ENCODE measurements at places on chromosomes 16 and 17.

- no peak for DNase-seq
Measured at GRCh38 chr16:79728048-79728922, 127.7 kb upstream of the MAF start.

- DNase-seq: peak; percentile 12
Measured at GRCh38 chr16:31351942-31352325, 3.0 kb upstream of the ITGAX start.

- DNase-seq: no peak
Measured at GRCh38 chr17:18992454-18993130, 12.0 kb downstream of the FAM83G start.

- no peak for DNase-seq
Measured at GRCh38 chr17:57035971-57036481, 49.0 kb upstream of the AKAP1 start.

DNA sequence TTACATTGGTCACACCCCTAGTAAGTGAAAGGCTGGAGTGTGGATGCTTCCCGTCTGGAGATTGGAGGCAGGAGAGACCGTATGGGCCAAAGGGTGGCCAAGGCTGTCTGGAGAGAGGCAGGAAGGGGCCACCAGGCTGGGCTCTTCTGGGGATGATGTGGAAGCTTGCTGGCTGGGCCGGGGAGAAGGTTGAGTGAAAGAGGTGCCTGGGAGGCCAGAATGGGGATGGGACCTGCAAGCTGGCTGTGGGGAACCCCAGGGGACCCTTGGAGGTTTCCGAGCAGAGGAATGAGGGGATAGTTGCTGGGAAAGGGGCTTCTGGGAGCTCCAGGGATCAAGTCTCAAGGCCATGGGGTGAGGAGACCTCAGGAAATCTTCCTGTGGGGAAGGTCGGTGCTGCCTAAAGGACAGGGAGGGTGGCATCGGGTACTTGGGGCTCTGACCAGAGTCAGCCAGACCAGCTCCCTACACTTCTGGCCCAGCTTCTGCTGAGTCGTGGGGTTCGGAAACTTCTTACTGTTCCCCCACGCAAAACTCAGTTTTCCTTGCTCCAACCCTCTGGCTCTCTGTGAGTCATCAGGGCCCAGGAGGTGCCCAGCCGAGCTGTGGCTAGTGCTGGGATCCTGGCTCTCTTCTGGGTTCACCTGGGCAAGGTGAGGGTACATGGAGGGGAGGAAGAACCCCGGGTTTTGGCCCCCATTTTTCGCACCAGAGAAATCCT, 3.1 kb downstream of the MRC2 start:
- DNase-seq: no peak

DNA sequence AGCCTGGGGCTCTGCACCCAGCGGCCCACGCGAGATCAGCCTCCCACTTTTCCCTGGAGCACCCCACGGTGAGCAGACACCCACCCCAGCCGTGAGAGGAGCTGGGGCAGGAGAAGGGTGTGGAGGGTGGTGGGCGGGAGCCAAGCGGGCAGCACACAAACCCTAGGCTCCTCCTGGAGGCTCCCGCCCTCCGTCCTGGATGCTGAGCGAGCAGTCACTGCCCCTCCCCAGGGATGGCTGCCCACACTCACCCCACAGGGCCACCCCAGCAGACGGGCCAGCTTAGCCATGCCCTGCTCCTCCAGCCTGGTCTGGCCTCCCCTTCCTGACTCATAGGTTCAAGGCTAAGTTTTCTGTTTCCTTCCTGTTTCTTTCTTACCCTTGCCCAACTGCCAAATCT, 15.7 kb upstream of the ABCC3 start:
- no peak for DNase-seq

DNA sequence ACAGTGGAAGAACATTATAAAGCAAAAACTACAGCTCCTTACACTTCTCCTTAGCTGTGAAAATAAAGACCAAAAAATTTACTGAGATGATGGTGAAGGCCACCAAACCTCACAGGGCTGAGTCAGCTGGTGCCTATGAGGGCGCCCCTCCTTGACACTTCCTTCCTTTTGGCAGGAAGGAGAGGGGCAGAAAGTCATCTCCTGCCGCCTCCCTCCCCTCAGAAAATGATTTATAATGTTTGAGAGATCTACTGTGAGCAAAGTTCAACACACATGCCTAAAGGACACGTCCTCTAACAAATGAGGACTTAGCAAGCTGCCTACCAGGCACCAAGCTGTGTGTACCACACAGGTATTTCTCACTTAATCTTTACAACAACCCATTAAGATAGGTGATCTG, 245.7 kb downstream of the PRKCA start:
- no peak for DNase-seq

GRCh38 chr16:84610376-84610775, 7.5 kb downstream of the COTL1 start:
- DNase-seq: no peak

- DNase-seq: no peak
Measured at GRCh38 chr16:50335196-50335958, 33.4 kb downstream of the BRD7 start.

DNA sequence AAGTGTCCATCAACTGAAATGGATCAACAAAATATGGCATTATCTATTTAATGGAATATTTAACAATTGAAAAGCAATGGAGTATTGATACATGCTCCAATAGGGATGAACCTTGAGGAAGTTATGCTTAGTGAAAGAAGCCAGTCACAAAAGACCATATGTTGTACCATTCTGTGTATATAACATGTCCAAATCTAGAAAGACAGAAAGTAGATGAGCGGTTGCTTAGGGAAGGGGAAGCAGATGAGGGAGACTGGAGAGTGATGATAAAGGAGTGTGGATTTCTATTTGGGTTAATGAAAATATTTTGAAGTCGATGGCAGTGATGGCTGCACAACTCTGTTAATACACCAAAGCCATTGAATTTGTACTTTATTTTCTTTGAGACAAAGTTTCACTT, 8.5 kb upstream of the ERN1 start:
- DNase-seq: no peak

DNA sequence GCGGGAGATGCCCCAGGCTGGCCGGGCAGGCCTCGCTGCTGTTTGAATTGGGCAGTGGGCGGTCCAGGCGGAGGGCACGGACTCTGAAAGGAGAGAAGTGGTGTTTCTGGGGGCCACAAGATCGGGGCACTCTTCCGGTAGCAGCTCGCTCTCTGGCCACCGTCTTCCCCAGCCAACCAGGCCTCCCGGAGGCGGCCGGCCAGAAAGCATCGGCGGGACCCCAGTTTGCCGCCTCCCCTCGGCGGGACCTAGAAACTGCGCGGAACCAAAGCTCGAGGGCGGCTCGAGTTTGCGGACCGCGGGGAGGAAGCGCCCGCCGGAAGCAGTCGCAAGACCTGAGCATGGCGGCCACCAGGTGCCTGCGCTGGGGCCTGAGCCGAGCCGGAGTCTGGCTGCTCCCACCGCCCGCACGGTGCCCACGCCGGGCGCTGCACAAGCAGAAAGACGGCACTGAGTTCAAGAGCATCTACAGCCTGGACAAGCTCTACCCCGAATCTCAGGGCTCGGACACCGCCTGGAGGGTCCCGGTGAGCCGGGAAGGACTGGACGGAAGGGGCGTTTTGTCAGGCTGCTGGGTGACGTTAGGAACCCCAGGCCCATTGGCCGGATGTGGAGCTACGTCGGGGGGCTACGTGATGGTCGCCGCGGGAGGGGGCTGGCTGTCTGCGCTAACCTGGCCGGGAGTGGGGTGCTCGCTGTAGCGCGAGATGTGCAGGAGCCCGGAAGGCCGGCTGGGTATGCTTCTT, at the start of gene MRPL58:
MRPL58 (plus strand) TSS at position 325 of the 746 bp plus-strand sequence; CDS start at position 342, 17 bp downstream.
- DNase-seq: no peak

- DNase-seq: no peak
Measured at GRCh38 chr16:51756447-51757123, 605.5 kb upstream of the SALL1 start.

- no peak for DNase-seq
Measured at GRCh38 chr17:8706431-8706830, 38.2 kb downstream of the CCDC42 start.

GRCh38 chr17:83171661-83172060, 92.3 kb downstream of the METRNL start:
- DNase-seq: peak; percentile 49

DNA sequence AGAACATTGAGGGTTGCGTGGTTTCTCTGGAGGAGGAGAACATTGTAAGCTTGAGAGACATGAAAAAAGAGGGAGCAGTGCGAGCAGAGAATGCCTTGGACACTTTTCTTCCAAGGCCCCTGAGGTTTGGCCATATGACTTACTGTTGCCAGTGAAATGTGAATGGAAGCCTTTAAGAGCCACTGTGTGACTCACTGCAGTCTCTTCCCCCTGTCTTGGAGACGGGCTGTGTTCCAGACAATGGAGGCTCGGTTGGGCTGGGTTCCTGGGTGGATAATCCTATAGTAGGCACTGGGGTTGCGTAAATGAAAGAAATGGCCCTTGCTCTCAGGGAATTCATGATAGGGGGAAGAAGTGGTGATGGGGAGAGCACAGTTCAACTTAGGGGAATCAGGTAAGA, 75.5 kb downstream of the SHISA9 start:
- DNase-seq: no peak

- no peak for DNase-seq
Measured at GRCh38 chr17:78674595-78675315, 97.6 kb upstream of the DNAH17 start.
